H9 (cell line): ENCODE measurements at places on chromosomes 1 and 21. TPM values are rescaled to one million over a fixed set of nuclear protein-coding genes. Genes with fewer than 3 reads are reported as not detected.
A peak's percentile ranks its signal among the peaks of the same experiment; 100 is the strongest.

DIO1 gene
- total RNA-seq: not detected in 2 replicates

DYRK3 gene
- total RNA-seq: 4.0 and 4.7 TPM in 2 replicates

CC2D1B gene
- total RNA-seq: 21.7 and 24.3 TPM in 2 replicates

OR6N1 gene
- not detected in 2 replicates for total RNA-seq

GJA9 gene
- total RNA-seq: not detected in 2 replicates

UTS2 gene
- not detected in 2 replicates for total RNA-seq

HES2 gene
- total RNA-seq: 0.81 and 1.2 TPM in 2 replicates

ZSWIM5 gene
- total RNA-seq: 3.4 and 3.5 TPM in 2 replicates

TNFSF4 gene
- 0.28 and 0.29 TPM in 2 replicates for total RNA-seq

FASLG gene
- total RNA-seq: not detected in 2 replicates

PSMA5 gene
- 133 and 136 TPM in 2 replicates for total RNA-seq

TMIGD3 gene
- total RNA-seq: not detected in 2 replicates

GPR25 gene
- total RNA-seq: not detected in 2 replicates

FCRL6 gene
- total RNA-seq: not detected in 2 replicates

DNA sequence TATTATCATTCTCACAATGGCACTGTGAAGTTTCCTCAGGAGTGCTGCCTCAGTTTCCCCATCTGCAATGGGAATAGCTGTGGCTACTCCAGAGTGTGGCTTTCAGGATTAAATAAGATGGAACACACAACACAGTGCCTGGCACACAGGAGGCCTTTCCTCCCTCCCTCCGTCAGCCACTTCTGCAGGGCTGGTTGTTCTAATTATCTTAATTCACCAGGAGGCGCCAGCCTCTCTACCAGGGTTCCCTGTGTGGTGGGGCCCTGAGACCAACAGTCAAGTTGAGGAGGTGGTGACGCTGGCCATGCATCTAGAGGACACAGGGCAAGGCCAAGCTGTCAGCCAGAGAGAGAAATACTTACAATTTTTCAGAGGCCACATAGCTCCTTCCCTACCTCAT is 6.3 kb upstream of the FOXO6 start:
- DNase-seq: peak; percentile 41

DNA sequence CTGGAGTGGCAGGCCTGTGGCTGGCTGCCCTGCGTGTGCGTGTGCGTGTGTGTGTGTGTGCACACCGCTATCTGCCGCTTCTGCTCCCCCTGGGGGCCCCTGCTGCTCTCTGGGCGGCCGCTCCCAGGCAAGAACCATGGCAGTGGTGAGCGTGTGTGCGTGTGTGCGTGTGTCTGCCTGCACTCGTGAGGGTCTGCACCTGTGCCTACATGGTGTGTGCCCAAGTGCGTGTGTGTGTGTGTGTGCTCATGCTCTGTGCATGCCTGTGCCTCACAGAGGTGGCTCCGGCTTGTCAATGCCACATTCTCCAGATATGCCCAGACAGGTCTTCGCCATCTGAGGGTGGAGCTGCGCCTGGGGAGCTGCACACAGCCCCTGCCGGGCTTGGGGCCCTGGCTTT is 18.7 kb upstream of the PEX10 start:
- DNase-seq: no peak

- peak; percentile 76 for DNase-seq
Measured at GRCh38 chr1:220511785-220512184, 16.2 kb upstream of the MARK1 start.

- DNase-seq: peak; percentile 38
Measured at GRCh38 chr1:152459596-152460528, 45.8 kb upstream of the CRNN start.

- peak; percentile 35 for DNase-seq
Measured at GRCh38 chr1:113981962-113982931, 3.0 kb downstream of the OLFML3 start.

GRCh38 chr1:160114085-160114484 is 1.5 kb upstream of the ATP1A2 start:
- no peak for DNase-seq

- no peak for DNase-seq
Measured at GRCh38 chr1:167752219-167752985, 30.6 kb downstream of the MPZL1 start.

- DNase-seq: peak; percentile 30
Measured at GRCh38 chr1:198423673-198424072, 116.8 kb downstream of the ATP6V1G3 start.

DNA sequence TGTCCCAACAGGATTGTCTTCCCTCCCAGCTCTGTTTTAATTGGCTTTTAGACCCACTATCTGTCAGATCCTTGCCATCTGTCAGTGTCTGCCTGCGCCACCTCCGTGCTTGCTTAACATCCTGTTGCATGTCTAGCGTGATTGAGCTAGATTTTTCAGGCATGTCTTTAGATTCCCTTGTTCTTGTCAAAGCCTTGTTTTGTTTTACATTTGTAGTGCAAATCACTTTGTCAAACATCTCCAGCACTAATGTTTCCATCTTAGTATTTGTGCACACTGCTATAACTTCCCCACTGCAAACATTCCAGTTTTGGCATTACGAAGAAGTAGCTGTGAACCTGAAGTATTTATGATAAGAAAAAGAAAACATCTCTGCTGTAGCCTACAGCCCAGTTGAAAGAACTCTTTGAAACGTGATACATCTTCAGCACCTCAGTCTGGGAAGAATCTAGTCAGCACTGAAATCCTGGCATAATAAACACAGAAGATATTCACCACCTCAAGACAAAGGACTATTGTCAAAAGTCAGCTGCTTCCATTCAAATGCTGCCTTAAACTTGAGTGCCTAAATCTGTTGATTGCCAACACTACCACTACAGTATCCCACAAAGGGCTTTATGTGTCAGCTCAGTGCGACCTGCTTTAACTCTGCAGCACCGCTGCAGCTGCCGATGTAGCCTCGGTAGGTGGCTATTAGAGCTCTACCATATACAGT is 105.0 kb downstream of the FNBP1L start:
- DNase-seq: no peak

- no peak for DNase-seq
Measured at GRCh38 chr21:45963232-45963570, 18.4 kb upstream of the COL6A1 start.

- peak; percentile 16 for DNase-seq
Measured at GRCh38 chr1:48019714-48020315, 22.6 kb upstream of the TRABD2B start.

DNA sequence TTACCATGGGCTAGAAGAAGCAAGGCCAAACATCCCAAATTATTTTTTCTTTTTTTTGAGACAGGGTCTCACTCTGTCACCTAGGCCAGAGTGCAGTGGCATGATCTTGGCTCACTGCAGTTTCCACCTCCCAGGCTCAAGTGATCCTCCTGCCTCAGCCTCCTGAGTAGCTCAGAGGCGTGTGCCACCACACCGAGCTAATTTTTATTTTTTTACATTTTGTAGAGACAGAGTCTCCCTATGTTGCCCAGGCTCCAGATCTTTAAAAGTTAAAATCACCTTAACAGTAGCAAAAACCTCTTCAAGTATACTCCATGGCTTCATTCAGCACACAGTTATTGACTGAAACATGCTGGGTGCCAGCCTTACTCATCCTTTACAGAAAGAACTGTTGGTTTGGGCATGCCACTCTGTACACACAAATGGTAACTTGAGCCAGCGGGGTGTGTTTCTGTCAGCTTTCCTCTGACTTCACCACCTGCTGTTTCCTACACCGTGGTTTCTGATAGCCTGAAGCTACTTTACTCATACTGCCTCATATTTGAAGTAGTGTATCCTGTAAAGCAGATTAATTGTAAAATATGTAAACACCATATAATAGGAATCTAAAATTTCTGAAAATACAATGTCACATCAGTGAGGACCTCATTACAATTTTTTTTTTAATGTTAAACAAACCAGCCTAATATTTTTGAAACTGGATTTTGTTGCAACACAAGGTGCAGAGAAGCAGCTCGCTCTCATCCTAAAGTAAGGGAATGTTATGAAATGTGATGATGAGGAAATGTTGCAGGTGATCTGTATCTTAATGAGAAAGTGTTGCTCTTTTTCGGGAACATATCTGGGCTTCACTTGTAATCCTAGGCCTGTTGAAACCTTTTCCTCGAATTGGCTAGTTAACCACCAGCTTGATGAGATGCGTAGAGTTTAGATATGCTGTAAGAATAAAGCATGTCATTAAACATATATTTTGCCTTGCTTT is 113.9 kb downstream of the ATP5PO start:
- DNase-seq: no peak

GRCh38 chr21:45833414-45833813 is 148.2 kb upstream of the COL6A1 start:
- DNase-seq: peak; percentile 24

DNA sequence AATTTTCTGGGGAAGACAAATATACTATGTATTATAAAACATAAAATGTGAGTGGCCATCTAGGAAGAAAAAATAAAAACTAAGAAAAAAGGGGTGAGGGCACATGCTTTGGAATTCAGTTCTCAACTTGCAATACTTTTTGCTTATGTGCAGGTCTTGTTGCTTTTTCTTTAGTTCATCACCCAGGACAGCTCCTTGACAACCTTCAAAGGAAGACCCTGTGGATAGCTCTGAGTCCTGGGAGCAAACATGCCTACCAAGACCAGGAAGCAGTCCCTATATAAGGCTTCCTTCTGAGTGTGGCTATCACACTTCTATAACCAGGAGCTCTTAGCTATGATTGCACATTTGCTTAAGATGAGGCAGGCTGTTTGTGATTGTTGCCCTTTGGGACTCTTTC is 78.0 kb downstream of the WDR64 start:
- DNase-seq: no peak

DNA sequence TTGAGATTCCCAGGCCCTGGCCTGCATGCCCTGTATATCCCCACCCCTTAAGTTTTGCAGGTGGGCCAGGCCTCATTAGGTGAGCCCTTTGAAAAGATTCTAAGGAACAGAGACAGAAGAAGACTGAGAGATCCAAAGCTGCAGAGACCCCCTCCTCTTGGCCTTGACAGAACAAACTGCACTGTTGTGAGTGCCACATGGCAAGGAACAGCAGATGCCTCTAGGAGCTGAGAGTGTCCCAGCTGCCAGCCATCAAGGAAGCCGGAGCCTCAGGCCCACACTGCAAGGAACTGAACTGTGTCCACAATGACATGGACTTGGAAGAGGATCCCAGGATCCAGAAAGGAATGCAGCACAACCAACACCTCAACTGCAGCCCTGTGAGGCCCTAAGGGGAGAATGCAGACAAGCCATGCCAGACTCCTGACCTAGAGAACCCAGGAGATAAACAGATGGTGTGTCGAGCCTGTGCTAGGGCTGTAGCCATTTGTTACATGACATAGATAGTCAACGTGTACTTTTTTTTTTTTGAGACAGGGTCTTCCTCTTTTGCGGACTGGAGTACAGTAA is 182.7 kb downstream of the AJAP1 start:
- DNase-seq: no peak

GRCh38 chr21:45079351-45079750 is 5.0 kb downstream of the ADARB1 start:
- DNase-seq: peak; percentile 12

GRCh38 chr21:26881504-26882228 is 36.5 kb upstream of the ADAMTS1 start:
- DNase-seq: no peak

GRCh38 chr1:110672001-110672752 is 2.6 kb downstream of the KCNA3 start:
- peak; percentile 38 for DNase-seq
